ENCODE measurements at places on chromosomes 16 and 17. TPM values are rescaled to one million over a fixed set of nuclear protein-coding genes. Genes with fewer than 3 reads are reported as not detected.

ABCC12 gene
- total RNA-seq = not detected

SLC13A2 gene
- total RNA-seq = not detected

EFCAB5 gene
- 0.28 TPM for total RNA-seq

ZFP3 gene
- total RNA-seq = 1.9 TPM

PERCC1 gene
- not detected for total RNA-seq

DNA sequence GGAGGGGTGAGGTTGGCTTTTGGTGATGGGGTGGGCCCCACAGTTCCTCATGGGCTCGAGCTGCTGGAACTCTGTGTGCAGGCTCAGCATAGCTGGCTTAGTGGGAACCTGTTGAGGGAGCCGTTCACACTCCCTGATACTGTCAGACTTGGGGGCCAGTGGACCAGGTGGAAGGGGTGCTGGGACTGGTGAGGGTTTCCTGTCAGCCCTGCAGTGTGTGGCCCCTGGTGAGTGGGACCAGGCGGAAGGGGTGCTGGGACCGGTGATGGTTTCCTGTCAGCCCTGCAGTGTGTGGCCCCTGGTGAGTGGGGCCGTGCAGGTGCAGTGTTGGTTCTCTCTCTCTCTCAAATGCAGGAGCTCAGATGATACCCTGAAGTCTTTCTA lies 45.1 kb upstream of the ZNF750 start:
- peak; percentile 79 for DNase-seq

DNA sequence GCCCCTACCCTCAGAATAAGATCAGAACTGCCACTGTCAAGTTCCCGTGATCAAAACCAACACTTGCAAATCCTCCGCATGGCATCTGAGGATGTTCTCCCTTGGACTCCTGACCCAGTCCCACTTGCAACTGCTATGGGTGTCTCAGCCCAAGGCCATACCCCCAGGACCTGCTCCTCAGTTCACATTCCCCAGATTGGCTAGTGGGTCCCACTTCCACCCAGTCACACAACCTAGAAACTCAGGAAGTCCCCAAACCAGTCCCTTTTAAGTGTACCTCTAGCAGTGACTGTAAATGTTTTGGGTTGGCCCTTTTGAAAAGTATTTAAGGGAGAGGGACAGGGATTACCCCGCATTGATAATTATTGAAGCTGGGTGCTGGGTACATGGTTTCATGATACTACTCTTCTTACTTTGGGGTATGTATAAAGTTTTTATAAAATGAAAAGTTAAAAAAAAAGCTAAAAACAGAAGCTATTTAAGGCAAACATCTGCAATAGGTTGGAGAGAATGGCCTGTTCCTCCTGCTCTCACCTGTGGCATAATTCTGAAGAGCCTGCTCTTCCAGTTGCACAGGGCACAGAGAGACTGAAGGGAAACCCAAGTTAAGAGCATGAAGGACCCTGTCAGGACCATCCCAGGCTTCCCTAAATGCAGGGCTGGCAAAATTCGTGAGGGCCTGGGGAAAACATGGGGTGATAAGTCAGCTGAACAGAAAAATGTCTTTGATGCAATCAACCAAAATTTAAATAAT lies 42.5 kb downstream of the ERN1 start:
- peak; percentile 64 for DNase-seq

GRCh38 chr17:78748048-78748729 lies 33.9 kb downstream of the CYTH1 start:
- peak; percentile 90 for DNase-seq

DNA sequence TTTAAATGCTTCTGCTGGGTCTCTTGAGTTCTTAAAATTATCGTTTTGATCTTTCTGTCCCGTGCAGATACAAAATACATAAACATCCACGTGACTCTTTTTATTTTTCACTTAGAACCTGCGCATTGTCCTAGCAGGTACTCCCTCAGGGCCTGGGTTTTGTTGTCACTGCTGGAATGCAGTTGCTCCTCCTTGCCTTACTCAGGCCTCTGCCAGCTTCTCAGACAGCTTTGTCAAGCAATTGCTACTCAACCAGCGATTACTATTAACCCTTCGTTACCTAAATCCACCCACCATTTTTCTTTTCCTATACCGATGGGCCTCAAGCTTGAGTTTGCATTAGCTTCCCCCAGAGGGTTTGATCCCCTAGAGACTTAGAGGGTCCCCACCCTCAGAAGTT lies 405.9 kb upstream of the RBFOX1 start:
- no peak for DNase-seq

- no peak for DNase-seq
Observed at GRCh38 chr17:68710976-68711375, 109.8 kb upstream of the FAM20A start.

GRCh38 chr16:88034770-88035169 lies 83.5 kb downstream of the BANP start:
- no peak for DNase-seq

- DNase-seq = no peak
Observed at GRCh38 chr17:50192144-50192617, 9.2 kb downstream of the COL1A1 start.

- no peak for DNase-seq
Observed at GRCh38 chr17:72575542-72576233, 454.9 kb downstream of the SOX9 start.

DNA sequence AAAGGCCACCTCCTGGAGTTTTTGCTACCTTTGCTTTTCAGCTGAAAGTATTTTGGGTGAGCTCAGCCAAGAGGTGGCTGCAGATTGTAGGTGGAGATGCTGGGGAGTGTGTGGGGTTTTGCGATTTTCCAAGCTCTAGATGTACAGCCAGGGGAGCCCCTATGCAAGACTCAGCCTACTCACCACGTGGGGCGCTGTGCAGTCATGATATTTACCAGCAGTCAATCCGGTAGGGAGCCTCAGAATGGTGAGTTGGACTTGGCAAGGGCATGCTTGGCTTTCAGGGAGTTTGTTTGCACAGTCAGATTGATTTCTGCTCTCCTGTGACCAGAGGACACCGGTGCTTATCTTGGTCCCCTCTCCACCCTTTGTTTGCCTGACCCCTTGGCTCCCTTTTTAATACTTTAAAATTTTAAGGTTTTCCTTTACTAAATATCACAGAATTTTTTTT lies 175.3 kb downstream of the UTP18 start:
- peak; percentile 63 for DNase-seq

DNA sequence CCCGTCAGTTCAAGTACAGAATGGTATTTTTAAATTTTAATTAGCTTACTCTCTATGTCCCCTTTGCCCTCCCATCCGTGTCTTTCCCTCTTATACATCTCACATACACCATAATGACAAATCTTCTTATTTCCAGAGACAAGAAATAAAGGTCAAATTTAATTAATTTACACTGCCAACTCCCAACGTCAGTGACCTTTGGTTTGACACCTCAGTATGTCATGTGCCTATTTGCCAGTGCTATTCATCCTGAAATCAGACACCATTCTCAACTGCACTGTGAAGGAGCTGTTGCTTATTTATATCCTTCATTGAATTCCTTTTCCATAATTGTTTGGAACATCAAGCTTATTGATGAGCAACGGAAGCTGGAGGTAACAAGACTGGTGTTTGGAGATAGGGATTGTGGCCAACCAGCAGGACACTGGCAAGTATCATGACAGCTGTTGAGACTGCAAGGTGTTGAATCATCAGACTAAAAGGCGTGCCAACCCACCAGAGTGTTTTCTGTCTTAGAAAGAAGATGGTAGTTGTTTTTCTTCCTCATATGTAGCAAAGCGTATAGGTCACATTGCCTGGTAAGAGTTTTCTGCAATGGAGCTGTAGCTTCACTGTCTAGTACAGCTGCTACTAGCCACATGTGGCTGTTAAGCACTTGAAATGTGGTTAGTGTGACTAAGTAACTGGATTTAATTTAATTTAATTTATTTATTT lies 12.5 kb downstream of the CALCOCO2 start:
- DNase-seq = no peak

DNA sequence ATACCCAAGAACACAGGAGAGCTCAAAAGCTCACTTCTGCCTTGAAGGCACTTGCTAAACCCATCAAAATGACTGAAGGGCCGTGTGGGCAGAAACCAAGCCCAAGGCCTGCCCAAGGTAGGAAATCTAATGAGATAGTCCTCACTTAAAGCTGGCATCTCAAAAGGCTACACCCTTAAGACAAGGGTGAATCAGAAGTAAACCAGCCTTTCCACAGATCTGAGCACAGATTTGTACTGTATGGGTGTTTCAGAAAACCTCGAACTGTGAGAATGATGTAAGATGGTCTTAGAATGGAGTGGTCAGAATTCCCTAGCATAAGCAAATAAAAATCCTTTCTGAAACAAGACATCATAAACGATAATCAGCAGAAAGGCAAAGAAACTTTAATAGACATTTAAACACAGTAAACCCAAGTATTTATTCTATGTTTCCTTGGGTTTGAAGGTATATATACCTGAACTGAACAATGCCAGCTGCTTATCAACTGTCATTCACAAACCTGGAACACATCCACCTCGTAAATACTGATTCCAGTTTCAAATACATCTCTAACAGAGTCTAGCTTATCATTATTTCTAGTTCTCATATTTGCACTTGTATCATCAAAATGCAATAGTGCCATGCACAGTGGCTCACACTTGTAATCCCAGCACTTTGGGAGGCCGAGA lies 37.8 kb downstream of the GLG1 start:
- no peak for DNase-seq

DNA sequence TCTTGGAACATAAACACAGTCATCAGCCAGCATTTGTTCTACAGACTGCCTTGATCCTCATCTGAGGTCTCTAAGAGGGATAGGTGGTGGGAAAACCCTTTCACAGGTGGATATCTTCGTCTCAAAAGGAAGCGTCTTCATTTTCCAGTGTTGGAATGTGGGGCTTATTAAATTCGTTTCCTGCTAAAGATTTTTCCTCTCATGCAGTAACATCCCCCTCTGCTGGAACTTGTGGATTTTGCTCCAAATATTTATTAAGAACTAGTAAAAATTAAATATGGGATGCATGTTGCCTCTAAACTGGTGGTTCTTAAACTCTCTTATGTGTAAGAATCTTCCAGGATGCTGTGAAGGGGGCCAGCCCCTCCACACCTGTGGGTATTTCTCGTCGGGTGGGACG lies 20.1 kb upstream of the MLYCD start:
- DNase-seq = no peak

GRCh38 chr16:79497606-79498350 lies 102.8 kb downstream of the MAF start:
- DNase-seq = no peak

DNA sequence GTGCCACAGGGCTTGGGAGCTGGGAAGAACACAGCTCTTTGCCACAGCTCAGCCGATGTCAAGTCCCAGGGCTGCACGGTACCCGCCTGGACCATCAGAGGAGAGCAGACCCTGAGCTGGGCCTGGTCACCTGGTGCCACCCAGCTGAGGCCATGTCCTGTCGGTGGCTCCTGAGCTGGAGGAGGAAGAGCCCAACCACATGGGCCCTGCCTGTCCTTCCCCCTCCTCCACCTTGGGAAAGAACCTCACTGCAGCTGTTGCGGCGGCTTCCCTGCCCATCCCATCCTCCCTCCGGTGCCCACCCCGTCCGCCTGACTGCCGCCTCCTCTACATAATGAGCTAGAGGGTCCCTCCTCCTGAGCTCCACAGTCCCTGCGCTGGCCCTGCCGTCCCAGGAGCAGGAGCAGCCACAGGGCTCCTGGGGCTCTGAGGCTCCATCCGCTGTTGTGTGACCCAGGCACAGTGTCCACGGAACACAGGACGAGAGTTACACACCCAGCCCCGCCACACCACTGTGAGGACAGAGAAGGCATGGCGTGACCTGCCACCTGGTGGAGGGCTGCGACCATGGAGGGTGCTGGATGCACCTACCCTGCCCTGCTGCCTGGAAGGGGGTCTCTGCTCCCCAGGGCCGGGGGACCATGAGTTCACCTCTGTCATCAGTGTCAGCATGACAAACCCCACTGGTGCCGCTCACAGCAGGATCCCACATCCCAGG lies 21.4 kb upstream of the CHMP6 start:
- DNase-seq = peak; percentile 81

- DNase-seq = peak; percentile 90
Observed at GRCh38 chr16:57998486-57998885, 2.0 kb downstream of the ZNF319 start.

GRCh38 chr17:35906191-35906925 lies 24.2 kb downstream of the RDM1 start:
- DNase-seq = no peak

DNA sequence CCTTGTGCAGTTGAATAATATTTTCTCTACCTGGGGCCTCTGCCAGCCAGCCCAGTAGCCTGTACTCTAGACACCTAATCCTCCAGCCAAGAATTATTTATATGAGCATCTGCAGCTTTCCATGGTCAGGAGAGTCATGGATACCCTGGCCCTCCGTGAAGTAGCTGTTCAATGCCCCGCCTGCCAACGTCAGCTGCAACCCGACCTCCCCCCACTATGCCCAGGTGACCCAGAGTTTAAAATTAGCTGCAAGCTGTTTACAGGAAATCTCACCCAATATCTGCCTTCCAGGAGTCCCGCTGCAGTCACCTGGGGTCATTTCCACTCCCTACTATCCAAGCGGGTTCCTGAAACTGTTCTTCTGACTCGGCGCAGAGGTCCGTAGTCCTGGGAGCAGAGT lies 12.3 kb downstream of the SDR42E2 start:
- DNase-seq = no peak

DNA sequence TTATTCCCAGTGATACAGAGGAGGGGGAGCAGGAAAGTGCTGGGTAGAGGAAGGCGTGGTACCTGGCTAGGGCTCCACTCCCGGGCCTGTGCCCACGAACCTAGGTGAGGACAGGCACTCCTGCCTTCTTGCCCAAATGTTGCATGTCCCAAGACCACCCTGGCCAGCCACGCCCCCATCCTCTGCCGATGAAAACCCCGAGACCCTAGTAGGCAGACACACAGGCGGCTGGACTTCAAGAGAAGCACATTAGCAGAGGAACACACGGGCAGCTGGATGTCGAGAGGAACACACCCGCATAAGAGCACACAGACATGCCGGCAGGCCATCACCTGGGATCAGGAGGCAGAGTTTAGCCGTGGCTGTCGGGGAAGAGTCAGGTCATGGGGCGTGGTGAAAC lies 1386.5 kb upstream of the GOT2 start:
- DNase-seq = no peak

GRCh38 chr16:30478766-30479478 lies 6.4 kb downstream of the ITGAL start:
- no peak for DNase-seq

DNA sequence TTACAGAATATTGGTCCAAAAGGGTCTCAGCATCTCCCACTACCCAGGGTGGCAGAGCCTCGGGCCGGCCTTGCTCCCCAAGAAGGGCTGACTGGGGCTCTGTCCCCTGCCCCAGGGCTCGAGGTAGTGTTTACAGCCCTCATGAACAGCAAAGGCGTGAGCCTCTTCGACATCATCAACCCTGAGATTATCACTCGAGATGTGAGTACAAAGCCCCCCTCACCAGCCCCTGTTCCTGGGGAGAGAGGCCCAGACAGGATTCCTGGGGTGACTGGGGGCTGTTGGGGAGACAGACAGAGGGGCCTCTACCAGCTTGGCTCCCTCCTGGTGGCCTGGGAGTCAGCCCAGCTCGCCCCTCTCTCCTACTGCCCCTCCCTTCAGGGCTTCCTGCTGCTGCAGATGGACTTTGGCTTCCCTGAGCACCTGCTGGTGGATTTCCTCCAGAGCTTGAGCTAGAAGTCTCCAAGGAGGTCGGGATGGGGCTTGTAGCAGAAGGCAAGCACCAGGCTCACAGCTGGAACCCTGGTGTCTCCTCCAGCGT lies 6.1 kb upstream of the NLRC5 start:
- DNase-seq = no peak
